ENCODE measurements at places on chromosomes 13 and 19.

DNA sequence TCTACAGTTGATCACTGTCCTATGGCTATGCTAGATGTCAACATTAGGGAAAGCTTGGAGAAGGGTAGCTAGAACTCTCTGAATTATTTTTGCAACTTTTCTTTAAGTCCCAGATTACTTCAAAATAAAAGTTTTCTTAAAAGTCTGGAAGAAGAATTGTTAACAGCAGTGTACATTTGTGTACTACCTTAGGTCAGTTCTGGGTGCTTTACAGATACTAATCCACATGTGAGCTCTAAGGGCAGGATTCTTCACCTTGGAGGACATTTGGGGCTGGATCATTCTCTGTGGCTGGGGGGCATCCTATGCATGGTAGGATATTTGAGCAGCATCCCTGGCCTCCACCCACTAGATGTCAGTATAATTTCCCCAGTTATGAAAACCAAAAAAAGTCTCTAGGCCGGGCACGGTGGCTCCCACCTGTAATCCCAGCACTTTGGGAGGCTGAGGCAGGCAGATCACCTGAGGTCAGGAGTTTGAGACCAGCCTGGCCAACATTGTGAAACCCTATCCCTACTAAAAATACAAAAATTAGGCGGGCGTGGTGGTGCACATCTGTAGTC, 2.8 kb downstream of the BRME1 start:
- DNase-seq: peak; percentile 65

- peak; percentile 66 for DNase-seq
Measured at GRCh38 chr19:42606660-42607351, 12.1 kb upstream of the CEACAM8 start.

- DNase-seq: no peak
Measured at GRCh38 chr19:58582985-58583384, 9.8 kb upstream of the MZF1 start.

DNA sequence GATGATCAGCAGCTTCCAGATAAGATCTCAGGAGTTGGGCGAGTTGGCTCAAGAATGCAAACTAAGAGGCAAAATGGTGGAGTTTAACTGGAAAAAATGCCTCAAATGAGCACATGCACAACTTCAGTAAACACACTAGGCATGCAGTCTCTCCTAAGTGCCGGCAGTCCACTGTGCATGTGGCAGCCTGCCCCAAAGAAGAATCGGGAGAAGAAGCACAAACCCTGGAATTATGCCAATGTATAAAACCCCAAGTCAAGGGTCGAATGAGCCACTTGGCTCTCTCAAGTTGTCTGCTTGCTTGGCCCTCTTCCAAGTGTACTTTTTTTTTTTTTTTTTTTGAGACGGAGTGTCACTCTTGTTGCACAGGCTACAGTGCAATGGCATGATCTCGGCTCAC, 53.3 kb upstream of the SLITRK1 start:
- no peak for DNase-seq

- no peak for DNase-seq
Measured at GRCh38 chr13:63944911-63945310, 2529.3 kb upstream of the PCDH20 start.

- DNase-seq: no peak
Measured at GRCh38 chr19:45311621-45312020, 11.1 kb downstream of the CKM start.

- no peak for DNase-seq
Measured at GRCh38 chr13:20151016-20151415, 9.8 kb downstream of the GJA3 start.

GRCh38 chr19:33718651-33719254, 77.9 kb upstream of the KCTD15 start:
- no peak for DNase-seq

- no peak for DNase-seq
Measured at GRCh38 chr19:41547569-41547968, 28.4 kb upstream of the CEACAM21 start.

DNA sequence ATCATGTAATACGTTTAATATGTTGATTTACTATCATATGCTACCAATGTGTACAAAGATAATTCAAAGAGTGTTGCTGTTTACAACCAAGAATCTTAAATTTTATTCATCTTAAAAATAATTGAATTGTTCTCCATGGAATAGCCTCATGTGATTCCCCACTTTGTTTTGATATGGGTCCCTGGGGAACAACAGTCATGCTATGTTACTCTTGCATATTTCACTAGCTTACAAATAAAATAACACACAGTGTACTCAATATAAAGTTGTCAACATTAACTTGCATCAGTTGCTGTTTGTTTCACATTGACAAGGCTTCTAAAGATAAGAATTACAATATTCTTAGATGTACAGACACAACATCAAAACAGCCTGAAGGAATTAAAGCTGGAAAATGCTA, 2.3 kb downstream of the ENOX1 start:
- DNase-seq: no peak

- no peak for DNase-seq
Measured at GRCh38 chr13:89687066-89687465, 1660.4 kb upstream of the MIR17HG start.

- no peak for DNase-seq
Measured at GRCh38 chr19:40356681-40357595, 8.4 kb downstream of the PLD3 start.

DNA sequence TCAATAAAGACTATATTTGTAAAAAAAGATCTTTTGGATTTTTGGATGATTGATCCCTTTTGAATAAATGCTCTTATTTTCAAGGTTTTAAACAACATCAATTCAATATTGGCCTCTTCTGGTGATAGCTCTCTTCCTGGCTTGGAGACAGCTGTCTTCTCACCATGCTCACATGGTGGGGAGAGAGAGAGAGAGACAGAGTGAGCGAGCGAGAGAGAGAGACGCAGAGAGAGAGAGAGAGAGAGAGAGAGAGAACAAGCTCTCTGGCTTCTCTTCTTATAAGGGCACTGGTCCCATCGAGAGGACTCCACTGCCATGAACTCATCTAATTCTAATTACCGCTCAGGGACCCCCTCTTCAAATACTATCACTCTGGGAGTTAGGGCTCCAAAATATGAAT, 32.1 kb upstream of the FARP1 start:
- no peak for DNase-seq

DNA sequence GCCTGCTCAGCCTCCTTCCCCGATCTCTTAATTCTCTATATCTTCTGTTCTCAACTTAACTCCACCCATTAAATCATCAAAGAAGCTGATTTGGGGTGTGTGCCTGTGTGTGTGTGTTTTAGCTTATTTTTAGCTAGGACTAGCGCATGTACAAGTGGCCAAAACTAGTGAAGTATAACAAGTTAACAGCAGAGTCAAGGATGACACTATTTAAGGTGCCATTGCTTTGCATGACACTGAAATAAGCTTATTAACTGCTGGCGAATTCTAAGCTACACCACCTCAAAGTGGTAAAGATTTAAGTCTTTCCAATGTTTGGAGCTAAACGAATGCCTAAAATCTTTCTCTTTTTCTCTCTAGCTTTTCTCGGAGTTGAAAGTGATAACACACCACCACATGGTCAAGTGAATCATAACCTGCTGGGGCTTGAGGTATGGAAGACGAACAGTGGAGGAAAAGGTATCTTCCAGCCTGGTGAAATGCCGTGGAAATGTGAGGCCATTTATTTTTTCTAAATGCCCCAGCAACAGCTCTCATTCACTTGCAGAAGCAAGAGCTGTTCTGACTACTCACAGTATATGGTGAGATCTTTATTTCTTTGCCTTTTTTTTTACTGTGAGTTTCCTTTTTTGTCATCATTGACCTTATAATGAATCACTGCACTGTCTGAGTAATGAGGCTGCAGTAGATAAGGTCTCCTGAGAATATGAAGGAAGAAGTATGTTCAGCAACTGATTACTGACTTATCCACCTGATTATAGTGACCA, 570.3 kb downstream of the PCDH9 start:
- peak; percentile 85 for DNase-seq

- no peak for DNase-seq
Measured at GRCh38 chr19:7104747-7105447, 35.4 kb downstream of the ZNF557 start.

DNA sequence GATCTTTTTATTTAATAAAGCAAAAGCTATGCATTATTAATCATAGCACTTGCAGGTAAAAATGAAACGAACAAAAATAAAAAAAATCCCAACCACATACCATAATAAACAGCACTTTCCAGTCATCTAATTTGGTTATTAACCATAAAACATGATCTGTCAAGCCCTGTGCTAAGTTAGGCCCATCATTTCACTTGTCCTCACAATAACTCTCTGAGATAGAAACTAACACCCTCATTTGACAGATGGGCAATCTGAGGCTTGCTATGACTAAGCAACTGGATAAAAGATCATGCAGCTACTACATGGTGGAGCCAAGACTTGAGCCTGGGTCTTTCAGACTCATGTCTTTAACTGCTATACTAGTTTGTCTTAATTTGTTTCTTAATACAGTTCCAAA, 21.8 kb downstream of the PROSER1 start:
- no peak for DNase-seq
